ENCODE measurements at places on chromosomes 7 and 10.

DNA sequence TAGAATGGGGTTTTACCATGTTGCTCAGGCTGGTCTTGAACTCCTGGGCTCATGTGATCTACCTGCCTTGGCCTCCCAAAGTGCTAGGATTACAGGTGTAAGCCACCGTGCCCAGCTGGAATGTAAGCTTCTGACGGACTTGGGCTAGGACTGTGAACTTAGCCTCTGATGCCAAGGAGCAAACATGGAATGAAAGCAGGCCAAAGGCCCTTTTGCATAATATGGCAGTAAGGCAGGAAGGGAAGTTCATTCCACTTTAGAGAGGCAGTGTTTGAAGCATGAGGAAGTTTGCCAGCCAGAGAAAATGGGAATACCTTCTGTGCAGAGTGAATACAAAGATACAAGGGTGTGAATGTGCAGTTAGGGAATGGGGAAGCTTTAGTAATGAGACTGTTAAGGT is 20.3 kb downstream of the VCL start:
- no peak for DNase-seq

DNA sequence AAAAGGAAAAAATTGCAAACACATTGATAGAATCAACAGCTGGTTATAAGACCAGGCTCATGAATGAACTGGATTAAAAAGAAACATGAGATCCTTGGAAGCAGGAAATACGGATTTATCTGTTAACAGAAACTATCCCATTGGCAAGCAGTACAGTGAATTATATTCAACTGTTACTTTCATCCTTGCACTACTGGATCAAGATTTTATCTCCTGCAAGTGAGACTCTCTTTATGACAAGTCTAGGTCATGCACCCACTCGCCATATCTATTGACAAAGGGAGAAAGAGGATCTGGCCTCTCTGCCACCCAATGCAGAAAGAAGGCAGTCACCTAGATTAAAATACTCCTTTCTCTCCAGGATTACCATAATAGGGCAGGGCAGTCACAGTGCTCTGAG is 41.4 kb downstream of the CSTF2T start:
- DNase-seq: no peak

GRCh38 chr7:4831723-4832495 is 29.9 kb downstream of the PAPOLB start:
- no peak for DNase-seq

GRCh38 chr7:111672901-111673300 is 110.6 kb upstream of the IMMP2L start:
- no peak for DNase-seq

- DNase-seq: no peak
These were observed 17.4 kb downstream of the RGS10 start for GRCh38 chr10:119525116-119525515.

- no peak for DNase-seq
These were observed 312.4 kb downstream of the CALN1 start for GRCh38 chr7:72099784-72100183.

Data from stimulated activated CD8-positive, alpha-beta memory T cell treated with anti-CD3 and anti-CD28 coated beads, Interleukin-2, amount 100 ng/mL, for 1 hour (primary cell).